ENCODE measurements at places on chromosomes 6 and 20. TPM values are rescaled to one million over a fixed set of nuclear protein-coding genes. Genes with fewer than 3 reads are reported as not detected.
A peak's percentile ranks its signal among the peaks of the same experiment; 100 is the strongest.

DNA sequence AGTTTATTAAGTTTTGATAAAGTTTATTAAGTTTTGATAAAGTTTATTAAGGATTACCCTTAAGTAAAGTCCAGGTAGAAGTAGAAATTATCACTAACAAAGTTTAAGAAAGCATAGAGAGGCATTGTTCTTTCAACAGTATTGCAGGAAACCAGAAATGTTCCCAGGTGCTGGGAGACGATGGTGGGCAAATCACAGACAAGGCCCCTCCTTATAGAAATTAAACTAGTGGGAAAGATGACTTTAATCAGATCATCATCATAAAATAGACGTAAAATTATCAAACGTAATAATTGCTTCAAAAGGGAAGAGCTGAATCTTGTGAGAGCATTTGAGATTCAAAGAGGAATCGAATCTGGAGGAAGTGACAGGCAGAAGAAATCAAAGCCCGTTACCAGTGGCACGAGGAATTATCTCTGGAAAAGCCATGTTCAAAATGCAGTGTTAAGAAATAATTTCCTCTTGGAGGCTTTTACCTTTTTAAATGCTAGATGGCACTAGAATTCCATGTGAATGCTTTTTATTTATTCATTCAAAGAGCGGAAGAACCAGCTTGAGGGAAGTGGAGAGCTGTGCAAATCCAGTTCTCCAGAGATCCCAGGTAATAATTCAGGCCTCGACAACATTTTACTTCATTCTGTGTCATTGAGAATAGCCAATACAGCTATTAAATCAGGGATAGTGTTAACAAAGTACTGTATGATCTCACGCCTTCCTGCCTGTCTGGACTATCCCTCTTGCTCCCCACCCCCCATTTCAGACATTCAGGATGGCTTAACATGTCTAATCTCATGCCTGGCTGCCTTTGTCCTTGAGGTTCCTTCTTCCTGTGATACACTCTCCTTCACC lies 1.0 kb upstream of the APMAP start:
- no peak for DNase-seq

DNA sequence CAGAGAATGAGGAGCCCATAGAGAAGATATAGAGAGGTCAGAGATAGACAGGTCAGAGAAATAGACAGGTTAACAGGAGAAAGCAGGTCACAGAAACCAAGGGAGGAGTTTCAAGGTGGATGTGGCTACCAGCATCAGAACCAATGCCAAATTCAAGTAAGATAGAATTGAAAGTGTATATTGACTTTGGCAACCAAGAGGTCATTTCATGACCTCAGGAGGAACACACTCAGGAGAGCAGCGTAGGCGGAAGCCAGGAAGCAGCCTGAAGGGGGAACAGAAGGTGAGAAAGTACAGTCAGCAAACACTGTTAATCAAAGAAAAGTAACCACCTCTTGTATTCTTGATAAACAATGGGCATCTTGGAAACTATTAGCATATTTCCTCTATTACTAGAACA lies 33.9 kb upstream of the ALDH8A1 start:
- no peak for DNase-seq

AIF1 gene
- total RNA-seq: 6.3 TPM

DNA sequence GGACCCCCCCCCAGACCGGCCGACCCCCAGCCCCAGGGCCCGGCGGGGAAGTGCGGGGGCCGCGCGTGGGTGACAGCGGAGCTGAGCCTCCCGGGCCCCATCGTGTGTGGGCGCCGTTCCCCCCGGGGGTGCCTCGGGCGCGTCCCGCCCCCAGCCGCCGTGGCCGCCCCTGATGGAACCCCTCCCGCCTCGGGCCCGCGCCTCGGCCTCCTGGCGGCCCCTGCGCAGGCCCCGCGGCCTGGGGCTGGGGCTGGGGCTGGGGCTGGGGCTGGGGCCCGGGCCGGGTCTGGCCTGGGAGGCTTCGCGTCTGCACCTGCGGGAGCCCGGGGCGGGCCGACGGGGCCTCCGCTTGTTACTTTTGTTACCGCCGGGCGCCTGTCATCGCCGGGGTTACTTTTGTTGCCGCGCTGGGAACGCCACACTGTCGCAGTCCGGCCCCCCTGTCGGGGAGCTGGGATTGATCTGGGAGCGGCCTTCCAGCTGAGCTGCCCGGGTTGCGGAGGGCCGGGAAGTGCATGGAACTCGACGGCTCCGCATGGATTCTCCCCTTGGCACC lies 598 bp downstream of the OGFR start:
- peak; percentile 40 for DNase-seq
